ENCODE measurements at places on chromosomes 7 and 10.

- no peak for DNase-seq
Observed at GRCh38 chr10:93535293-93535692, 31.2 kb upstream of the FFAR4 start.

DNA sequence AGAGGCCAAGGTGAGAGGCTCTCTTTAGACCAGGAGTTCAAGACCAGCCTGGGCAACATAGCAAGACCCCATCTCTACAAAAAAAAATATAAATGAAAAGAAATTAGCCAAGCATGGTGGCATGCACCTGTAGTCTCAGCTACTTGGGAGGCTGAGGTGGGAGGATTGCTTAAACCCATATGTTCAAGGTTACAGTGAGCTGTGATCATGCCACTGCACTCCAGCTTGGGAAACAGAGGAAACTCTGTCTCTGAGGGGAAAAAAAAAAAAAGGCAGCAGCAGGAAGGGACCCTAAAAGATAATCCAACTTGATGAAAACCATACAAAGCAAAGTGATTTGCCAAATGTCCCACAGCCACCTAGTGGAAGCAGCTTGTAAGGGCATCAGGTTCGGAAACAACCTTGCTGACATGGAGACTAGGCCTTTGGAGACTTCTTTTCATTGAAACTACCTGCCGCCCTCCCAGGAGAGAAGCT is 15.6 kb upstream of the PBLD start:
- no peak for DNase-seq

DNA sequence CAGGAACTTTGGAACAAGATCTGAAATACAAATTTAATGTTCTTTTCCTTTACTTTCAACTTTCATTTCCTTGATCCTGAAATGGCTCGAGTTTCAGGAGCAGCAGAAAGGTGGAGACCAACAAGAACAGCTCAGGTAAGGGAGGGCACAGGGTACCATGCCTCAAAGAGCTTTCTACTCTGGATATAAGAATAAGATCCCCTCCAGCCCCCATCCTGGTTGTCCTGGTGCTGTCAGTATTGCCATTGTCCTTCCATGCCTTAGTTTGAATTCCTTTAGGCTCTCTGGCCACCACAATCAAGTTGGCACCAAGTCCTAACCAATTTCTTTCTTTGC is 12.5 kb upstream of the CALU start:
- no peak for DNase-seq

GRCh38 chr10:43424416-43424815 is 12.5 kb upstream of the ZNF487 start:
- no peak for DNase-seq

DNA sequence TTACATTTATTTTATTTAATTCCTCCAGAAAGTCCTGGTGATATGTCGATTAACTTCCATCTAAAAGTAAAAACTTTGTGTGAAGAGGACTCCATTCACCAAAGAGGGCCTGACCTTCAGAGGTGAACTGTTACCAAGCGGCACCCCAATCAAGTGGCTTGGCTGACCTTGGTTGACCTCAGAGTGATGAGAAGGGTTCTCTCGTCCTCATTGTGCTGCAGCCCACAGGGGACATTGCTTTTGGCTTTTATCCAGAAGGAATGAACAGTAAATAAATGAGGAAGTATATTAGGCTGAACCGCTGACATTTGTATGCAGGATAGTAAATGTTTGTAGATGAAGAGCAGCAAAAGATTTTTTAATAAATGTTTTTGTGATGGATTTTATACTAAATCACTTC is 172.4 kb upstream of the MKI67 start:
- no peak for DNase-seq

GRCh38 chr10:129394518-129395328 is 72.3 kb upstream of the MGMT start:
- DNase-seq: no peak

DNA sequence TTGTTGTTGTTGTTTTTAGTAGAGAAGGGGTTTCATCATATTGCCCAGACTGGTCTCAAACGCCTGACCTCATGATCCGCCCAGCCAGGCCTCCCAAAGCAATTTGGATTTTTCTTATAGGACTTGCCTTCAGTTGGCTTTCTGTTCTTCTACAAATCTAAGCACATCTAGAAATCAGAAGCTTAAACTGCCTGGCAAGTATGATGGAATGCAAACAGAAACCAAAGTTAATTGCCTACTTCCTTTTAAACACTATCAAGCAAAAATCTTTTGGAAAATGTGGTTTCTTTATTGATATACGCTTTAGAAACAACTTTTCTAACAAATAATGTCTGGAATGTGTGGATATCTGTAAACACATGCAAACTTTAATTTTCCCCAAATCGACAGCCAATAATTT is 64.9 kb downstream of the USP6NL start:
- no peak for DNase-seq

- DNase-seq: no peak
Observed at GRCh38 chr7:108167460-108167859, 37.3 kb upstream of the LAMB4 start.

GRCh38 chr7:129784783-129785684 is 167.7 kb downstream of the UBE2H start:
- no peak for DNase-seq

DNA sequence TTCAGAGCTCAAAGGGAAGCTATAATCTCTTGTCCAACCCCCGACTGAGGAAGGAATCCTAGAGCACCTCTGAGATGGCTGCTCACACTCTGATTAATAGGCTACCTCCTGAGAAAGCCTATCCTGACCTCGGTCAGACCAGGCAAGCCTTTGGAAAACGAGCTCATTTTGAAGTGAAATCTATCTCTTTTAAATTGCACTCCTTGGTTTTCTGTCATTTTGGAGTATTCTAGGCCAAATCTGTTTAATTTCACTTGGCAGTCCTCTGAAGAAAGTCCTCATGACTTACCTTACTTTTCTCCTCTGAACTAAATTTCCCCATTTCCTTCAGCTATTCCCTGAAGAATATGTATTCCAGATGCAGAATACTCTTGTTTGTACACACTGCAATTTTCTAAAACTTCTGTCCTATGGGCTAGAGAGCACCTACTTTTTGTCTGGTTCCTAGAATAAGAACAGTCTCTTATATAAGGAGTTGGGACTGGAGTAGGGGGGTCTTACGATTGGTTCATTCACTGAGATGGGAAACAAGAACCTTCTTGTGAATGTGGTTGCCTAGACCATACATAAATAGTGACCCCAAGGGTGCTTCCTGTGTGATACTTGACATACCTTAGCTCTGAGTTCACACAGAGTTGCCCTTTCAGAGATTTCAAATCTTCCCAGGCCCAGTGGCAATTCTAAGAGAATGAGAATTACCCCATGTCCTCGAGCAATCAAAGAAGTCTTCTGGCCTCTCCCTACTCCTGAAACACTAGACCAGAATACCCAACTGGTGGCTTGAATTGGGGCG is 31.9 kb upstream of the HPS1 start:
- no peak for DNase-seq

DNA sequence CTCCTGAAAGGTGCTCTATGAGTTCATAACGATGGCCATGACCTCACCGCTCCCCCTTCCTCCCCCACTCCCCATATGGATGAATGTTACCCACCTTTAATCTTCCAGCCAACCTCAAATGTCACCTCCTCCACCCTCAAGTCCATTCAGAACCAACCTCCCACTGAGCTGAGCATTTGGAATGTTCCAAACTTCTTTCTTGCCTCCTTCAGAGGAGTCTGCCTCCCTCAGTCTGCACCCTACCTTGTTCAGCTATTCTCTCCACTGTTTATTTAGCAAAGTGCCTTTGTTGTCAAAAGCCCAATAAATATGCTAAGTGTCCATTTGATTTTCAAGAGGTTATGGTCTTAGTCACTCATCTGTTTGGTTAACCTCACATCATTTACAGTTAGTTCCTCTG is 22.9 kb upstream of the MTPAP start:
- no peak for DNase-seq

DNA sequence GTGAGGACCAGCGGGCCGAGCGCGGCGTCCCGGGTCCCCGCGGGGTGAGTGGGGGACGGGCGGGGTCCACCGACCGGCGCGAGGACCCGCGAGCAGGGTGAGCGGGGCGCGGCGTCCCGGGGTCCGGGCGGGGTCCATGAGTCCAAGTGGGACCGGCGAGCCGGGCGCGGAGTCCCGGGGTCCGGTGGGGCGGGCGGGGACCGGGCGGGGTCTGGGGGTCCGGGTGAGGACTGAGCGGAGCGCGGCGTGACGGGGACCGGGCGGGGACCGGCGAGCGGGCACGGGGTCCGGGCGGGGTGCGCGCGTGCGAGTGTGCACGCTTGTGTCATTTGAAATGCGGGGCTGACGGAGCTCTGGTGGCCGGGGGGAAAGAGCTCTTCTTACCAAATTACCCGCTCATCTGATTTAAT is 765 bp downstream of the CELF2 start:
- DNase-seq: no peak

DNA sequence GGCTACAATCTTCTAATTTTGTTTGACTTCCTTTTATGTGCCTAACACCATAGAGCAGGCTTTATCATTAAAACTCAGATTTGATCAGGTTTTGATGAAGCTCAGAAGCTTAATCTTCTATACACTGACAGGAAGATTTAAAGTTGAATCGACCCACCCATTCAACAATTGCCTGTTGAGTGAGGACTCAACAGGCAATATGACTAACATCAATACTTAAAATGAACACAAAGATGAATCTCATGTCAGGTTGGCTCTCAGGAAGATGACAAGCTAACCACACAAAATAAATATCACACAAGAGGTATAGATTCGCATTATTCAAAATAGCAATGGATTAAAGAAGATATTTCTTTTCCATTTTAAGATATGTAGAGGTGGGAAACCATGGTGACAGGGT is 36.7 kb upstream of the SNX13 start:
- no peak for DNase-seq

- DNase-seq: no peak
Observed at GRCh38 chr7:45914911-45915310, 6.2 kb downstream of the IGFBP3 start.

GRCh38 chr10:10038348-10038747 is 979.3 kb upstream of the CELF2 start:
- no peak for DNase-seq

DNA sequence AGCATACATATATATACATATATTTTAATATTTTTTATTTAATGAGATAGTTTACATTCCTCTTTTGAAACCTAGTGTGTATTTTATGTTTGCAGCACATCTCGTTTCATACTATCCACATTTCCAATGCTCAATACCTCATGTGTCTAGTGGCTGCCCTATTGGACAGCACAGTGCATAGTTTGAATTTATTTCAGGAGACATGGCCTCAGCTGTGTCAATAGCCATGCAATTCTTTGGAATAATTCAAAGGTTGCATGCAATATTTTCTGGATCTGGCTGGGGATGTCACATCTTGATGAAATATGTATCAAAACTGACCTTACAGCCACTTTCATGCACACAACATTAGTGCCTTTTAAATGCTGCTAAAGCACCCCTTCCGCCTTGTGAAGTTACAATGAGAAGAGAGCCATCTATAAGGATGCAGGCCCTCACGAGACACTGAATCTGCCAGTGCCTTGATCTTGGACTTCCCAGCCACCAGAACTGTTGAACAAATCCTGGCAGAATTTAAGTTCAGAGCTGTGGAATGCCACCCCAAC is 13.0 kb downstream of the FGFBP3 start:
- DNase-seq: no peak

DNA sequence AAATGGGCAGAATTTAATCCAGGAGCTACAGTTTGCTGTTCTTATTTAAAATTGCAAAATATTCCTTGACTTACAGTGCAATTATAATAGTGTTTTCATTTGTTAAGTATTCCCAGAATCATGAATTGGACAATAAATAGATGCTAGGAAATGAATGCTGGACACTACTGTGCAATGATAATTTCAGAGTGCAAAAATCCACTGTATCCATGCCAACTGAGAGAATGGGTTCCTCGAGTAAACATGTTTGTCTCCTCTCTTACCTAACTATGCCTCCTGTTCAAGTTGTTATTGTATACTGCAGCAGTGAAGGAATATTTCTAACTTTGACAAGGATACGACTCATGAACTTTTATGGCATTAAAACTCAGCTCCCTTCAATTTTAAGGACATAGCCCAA is 1396.3 kb downstream of the GATA3 start:
- DNase-seq: no peak

- no peak for DNase-seq
Observed at GRCh38 chr7:43004082-43004481, 71.9 kb downstream of the MRPL32 start.

DNA sequence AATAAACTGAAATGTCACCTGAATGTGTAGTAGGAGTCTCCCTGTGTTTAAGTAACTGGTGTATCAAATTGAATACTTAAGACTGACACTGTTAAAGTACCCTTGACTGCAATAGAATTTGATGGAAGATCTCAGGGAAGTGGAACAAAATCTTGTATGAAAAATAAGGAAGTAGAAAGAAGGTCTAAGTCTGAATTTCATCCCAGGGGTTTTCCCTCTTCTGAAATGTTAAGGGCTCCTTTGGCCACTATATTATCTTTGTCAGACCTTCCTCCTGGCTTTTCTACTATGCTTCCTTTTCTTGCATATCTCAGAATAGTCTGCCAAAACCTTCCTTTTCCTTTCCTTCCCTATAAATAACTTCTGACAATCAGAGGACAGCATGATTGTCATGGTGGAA is 59.6 kb downstream of the BLNK start:
- DNase-seq: no peak

DNA sequence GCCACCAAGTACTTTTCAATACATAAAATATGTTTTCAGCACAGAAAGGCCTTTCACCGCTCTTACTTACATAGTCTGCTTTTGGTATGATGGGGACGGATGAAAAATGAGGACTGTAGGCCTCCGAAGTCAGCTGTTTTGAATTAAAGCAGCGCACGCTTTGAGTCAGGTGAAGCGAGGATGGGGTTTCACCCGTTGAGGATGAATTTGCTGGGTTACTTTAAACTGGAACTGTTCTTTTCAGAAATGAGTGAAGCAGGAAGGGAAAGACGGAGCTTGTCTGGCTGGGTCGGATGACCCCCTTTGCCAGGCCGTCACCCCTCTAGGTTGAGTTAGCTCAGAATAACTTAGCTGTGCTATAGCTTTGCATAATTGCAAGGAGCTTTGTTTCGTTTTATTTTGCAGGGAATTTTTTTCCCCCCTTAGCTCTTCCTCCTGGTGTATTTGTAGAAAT is 40.0 kb downstream of the CUX1 start:
- DNase-seq: no peak

GRCh38 chr7:120272261-120272660 is 714 bp upstream of the KCND2 start:
- DNase-seq: peak; percentile 18

DNA sequence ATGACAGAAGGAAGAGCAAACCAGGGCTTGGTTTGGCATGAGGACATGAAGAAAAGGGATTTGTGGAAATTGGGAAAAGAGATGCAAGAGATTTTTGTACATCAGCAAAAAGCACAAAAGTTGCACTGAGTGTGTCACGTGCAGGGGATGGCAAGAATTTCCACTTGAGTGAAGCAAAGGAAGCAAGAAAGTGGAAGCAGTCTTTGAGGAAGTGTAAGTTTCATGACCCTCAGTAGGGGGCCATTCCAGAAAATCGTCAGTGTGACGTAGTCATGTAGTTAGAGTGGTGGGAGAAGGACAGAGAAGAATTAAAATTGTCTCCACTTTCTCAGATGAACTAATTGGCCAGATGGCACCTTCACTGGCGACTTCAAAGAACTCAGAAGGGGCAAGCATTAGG is 123.3 kb upstream of the FZD1 start:
- DNase-seq: no peak
